ENCODE measurements at places on chromosomes 6 and 20.

- DNase-seq = no peak
Observed at GRCh38 chr6:7052443-7053011, 55.2 kb upstream of the RREB1 start.

- DNase-seq = peak; percentile 89
Observed at GRCh38 chr6:53048431-53049195, 16.6 kb upstream of the FBXO9 start.

DNA sequence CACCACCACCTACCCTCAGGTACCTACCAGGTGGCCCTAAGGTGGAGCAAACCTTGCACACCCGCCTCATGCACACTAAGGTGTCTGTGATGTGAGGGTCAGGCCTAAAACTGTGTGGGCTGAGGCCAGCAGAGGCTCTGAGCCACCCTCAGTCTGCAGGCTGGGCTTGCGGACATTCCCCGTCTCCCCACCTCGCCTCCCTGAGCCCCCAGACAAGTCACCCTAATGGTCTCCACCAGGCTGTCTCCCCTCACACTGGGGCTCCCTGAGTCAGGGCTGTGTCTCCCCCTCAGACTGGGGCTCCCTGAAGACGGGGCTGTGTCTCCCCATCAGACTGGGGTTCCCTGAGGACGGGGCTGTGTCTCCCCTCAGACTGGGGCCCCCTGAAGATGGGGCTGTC lies 12.5 kb downstream of the PRPH2 start:
- no peak for DNase-seq

GRCh38 chr6:4936681-4937041 lies 67.2 kb downstream of the RPP40 start:
- DNase-seq = peak; percentile 77

GRCh38 chr20:47256668-47257236 lies 99.7 kb downstream of the ZMYND8 start:
- DNase-seq = no peak

DNA sequence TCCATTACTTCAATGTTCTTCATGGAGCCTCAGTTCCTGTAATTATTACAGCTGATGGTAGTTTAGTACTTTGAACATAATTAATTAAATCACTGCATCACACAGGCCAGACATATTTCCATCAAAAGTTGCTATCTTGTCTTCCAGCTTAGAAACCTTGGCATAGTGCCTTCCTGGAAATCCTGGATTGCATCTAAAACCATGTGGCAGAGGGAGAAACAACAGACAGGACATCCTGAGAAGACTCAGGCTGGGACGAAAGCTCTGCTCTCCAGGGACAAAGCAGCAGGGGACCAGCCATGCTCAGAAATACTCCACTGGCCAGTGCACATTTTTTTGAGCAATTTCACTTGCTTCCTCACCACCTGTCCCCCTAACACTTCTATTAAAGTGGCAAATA lies 55.3 kb downstream of the TBX18 start:
- no peak for DNase-seq

- no peak for DNase-seq
Observed at GRCh38 chr6:55669028-55669427, 90.0 kb upstream of the HMGCLL1 start.

- no peak for DNase-seq
Observed at GRCh38 chr6:135418040-135418760, 79.3 kb downstream of the AHI1 start.

GRCh38 chr6:7165002-7165889 lies 57.5 kb downstream of the RREB1 start:
- DNase-seq = no peak

DNA sequence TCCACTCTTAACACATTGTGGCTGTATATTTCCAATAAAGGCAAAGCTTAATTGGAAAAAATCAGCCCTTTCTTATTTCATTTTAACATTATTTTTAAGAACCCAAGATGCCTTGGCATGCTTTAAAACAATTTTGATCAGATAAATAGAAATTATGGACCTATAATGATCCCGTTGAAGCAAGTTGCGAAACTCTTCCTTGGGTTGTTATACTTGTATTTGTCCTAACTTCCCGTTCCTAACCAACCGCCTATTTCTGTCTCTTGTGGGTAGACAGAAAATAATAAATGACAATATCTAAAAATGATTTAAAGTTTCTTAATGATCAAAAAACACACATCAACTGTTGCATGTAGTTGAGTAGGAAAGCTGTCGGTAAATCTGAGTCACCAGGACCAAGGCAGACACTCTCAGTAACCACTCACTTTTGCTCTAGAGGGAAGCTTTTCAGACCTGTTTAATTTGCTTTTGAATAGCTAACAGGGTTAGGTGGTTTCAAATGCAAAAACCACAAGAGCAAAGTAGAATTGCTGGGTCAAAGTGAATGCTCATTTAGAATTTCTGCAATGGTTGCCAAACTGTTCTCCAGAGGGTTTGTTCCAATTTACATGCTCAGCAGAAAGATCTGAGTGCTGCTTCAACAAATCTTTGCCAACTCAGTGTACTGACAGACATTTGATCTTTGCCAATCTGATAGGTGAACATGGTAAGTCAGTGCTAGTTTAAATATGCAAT lies 34.2 kb upstream of the KCNK5 start:
- DNase-seq = no peak

- peak; percentile 40 for DNase-seq
Observed at GRCh38 chr20:39298121-39298520, 336.0 kb downstream of the DHX35 start.

GRCh38 chr6:169968541-169969270 lies 217.3 kb downstream of the ERMARD start:
- peak; percentile 15 for DNase-seq

All from SK-MEL-5 (cell line).